ENCODE measurements at places on chromosomes 7 and 10.
A peak's percentile ranks its signal among the peaks of the same experiment; 100 is the strongest.

GRCh38 chr7:70143075-70144044, 545.1 kb downstream of the AUTS2 start:
- peak; percentile 5 for DNase-seq

DNA sequence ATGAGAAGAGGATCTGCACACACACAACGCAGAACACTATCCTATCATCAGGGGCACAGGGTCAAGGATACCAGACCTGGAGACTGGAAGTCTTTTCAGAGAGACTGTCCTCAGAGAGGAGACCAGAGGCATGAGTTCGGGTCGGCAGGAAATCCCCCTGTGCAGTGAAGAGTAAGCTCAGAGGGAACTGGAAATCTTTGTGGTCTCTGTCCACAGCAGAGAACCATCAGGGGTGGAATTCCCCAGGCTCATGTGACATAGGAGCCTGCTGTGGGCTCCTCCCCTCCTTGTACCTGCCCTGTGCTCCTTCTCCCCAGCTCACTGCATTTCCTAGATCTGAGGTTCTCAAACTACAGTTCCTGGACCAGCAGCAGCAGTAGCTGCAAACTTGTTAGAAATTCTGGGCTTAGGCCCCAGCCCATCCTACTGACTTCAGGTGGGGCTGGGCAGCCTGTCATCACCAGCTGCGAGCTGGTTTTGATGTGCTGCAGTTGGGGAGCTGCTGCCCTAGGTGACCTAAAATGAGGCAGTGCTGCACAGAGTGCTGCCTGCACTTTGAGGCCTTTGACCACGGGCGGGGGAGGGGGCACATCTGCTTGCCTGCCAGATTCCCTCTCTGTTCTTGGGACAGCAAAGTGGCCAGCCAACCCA, 2.4 kb downstream of the ZMIZ2 start:
- no peak for DNase-seq

- DNase-seq = no peak
These were observed 212.6 kb downstream of the CHCHD3 start for GRCh38 chr7:132869166-132869861.

DNA sequence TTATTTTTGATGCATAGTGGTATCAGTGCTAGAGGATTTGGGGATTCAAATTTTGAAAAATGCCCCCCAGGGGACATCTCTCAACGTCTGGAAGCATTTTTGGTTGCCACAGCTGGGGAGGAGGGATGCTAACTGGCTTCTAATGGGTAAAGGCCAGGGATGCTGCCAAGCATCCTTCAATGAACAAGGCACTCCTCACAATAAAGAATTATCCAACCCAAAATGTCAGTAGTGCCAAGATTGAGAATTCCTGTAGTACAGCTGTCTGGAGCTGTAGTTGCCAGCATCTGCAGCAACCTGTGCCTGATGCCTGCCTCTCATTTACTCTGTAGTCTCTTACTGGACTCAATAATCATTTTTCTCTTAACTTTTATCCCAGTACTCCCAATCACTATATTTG, 53.5 kb downstream of the SEPTIN7 start:
- no peak for DNase-seq

GRCh38 chr10:125444790-125445189, 238.2 kb downstream of the TEX36 start:
- no peak for DNase-seq

DNA sequence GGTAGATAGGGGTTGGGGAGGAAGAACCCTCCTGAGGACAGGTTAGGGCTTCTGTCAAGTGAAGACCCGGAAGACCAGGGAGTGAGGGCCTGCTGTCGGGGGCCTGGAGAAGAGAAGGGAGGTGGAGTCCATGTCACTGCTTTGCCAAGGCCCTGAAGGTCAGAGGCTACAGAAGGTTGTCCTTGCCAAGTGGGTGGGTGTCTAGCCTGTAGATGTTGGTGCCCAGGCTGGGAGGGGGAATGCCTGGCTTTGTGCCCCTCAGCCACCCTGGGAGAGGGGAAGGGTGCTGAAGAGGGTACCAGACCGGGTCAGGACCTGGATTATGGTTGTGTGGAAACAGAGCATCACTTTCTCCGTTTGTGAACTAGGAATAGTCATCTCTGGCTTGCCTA, 67.2 kb upstream of the AQP1 start:
- no peak for DNase-seq

- peak; percentile 55 for DNase-seq
These were observed 26.4 kb downstream of the MYL10 start for GRCh38 chr7:101602484-101603241.

GRCh38 chr10:48184224-48184623, 90.3 kb downstream of the FRMPD2 start:
- no peak for DNase-seq

DNA sequence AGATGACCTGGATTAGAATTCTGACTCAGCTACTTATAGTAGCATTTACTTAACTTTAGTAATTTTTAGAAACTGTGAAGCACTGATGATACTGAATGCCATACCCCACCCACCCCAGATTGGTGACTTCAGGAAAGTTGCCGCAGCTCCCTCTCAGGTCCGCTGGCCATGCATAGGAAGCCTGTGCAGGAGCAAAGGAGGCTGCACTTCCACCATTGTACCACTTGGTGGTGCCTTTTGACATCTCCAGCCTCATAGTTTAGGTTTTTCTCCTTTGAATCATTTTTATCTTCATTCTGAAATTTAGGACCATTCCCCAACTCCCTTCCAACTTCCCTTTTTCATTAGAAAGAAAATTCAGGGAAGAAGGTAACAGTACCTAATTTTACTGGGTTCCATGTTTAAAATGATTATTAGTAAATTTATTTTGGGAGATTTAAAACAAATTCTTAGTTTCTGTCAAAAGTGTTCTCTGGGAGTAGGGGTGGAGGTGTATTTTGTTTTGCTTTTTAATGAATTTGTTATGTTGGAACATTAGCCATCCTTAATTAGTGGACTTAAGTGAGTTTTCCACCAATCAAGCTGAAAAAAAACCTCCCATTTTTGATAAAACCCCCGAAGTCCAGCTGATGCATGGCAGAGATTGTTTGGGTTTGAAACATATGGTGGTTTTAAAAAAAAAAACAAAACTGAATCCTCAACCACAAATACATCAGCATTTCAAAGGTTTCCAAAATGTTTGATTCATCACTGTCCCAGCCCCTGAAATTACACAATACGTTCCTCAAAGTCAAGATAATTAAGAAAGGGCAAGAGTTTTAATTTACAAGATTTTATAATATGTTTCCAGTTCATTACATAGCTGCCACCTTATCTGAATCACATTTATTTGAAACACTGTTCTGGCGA, 109.6 kb downstream of the WNT2 start:
- DNase-seq = peak; percentile 45

- DNase-seq = no peak
These were observed 27.2 kb upstream of the AP5Z1 start for GRCh38 chr7:4748231-4748681.

DNA sequence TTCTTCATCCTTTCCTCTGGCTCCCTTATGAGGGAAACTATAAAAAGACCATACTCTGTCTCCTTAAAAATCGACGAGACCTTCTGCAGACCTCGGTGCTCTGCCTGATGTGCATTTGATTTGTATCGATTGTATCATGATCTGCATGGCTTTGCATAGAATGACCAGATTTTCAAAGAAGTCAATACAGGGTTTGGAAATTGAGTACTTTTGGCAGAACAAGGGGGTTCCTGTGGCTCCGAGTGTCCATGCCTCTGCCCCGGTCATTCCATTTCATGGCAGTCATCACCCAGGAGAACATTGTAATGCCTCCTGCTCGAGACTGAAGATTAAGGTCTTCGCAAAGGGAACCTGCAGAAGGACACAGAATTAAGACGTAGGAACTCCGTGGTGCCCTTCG, 685 bp downstream of the CASP2 start:
- peak; percentile 15 for DNase-seq

GRCh38 chr7:140915935-140916555, 8.7 kb downstream of the BRAF start:
- DNase-seq = no peak

DNA sequence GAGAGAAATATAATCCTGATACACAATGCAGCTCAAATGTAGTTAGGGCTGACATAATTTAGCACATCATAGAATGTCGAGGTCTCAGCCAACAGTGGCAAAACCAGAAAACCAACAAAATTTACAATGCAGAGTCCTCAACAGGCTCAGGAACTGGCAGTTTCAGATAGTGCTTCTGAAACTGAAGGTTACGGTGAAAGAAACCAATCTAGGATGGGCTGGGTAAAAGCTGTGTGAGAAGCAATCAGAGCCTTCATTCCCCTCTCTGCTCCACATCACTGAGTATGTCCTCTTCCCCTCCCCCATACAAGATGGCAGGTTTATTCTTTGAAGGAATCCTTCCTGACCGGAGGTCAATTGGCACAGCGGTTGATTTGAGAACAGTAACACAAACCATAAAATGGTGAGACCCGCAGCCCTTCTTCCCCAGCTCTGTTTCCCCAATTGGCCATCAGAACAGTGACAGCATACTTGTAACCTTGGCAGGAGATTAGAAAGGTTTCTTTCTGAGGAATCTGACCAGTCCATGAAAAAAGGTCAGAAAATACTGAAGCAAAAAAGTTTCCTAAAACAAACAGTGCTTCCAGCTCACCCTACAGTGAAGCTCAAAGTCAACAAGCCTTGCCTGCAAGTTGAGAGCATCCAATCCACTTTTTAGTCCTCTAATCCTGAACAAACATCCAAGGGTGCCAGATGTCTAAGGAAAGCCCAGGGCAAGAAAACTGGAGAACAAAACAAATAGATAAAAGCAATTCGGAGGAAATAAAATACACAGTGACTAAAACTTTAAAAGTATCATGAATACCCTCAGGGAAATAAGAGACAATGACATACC, 53.9 kb upstream of the IL6 start:
- no peak for DNase-seq

- no peak for DNase-seq
These were observed 496.6 kb downstream of the AUTS2 start for GRCh38 chr7:70094831-70095230.

DNA sequence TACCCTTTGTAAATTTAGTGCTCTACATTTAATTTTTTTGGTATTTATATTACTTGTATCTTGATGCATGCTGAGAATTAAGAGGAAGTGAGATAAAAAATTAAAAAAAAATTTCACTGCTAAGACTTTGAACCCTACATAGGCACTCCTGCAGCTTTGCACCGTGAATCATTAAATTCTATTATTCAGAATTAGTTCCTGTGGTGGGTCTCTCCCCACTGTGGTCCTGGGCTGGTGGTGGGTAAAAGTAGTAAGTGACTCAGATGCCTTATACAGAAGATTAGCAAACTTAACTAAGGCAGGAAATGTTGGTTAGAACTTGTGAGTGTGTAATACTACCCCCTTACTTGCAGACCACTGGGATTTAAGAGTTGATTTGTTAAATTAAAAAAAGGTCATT, 72.6 kb downstream of the AP3M1 start:
- DNase-seq = no peak

GRCh38 chr10:25724241-25724640, 209.8 kb upstream of the MYO3A start:
- DNase-seq = no peak

DNA sequence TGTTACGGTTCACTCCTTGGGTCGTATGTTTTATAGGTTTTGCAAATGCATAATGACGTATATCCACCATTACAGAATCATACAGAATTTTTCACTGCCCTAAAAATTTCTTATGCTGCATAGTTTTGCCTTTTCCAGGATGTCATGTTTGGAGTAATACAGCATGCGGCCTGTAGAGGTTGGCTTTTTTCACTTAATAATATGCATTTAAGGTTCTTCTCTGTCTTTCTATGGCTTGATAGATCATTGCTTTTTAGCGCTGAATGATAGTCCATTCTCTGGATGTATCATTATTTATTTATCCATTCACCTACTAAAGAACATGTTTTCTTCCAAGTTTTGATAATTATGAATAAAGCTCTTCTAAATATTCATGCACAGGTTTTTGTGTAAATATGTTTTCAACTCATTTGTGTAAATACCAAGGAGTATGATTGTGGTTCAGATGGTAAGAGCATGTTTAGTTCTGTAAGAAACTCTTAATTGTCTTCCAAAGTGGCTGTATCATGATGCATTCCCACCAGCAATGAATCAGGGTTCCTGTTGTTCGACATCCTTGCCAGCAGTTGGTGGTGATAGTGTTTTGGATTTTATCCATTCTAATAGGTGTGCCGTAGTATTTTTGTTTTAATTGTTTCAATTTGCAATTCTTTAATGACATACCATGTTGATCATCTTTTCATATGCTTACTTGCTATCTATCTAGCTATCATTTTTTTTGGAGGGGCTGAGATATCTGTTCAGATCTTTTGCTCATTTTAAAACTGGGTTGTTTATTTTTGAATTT, 531.2 kb upstream of the GHITM start:
- DNase-seq = no peak

- DNase-seq = no peak
These were observed 297.1 kb downstream of the PRPF18 start for GRCh38 chr10:13883636-13884444.

DNA sequence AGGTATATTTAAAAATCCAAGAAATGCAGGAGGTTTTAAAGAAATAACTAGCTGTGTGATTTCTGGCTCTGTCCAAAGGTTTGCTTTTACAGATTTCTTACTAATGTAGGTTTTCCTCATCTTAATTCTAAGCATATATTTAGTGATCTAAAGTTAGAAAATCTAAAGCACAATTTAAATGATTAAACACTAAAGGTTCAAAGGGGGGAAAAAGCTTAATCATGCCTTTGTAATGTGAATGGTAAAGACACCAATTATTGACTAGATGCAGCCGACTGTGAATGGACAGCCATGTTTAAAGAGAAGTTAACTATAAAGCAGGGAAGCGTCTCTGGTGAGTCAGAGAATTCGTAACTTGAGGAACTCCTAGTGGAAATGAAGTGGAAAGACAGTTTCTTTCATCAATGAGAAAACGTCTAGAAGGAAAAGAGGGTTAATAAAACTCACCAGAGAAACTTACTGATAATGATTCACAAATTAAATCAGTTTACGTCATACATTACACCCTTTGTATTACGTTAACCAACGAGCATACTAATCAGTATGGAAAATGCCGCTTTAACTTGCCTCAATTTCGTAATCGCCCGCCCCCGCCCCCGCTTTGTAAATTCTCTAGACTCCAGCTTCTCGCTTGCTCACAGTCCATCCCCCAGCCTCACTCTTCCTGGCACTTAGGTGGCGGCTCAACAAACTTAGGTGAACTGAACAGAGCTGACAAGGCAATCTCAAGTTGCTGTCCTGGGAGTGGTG, 1.1 kb upstream of the HBP1 start:
- DNase-seq = peak; percentile 52

DNA sequence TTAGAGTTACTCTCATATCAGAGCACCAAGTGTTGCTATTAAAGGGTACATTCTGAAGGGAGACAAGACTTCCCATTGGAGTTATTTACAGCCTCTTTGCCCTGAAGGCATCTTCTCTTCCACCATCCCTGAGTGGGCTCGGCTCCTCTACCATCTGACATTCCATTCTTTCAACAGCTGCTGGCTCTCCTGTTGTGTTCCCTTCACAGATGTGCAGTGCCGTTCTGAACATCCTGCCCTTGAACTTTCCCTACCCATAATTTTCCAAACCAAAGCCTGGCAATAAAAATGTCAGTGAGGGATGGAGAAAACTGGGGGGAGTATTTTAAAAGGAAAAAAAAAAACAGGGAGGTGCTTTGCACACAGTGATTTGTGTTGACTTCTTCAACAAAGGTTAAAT, 392.9 kb downstream of the KCNMA1 start:
- no peak for DNase-seq

- DNase-seq = peak; percentile 76
These were observed 2.2 kb downstream of the TRIL start for GRCh38 chr7:28955718-28956607.

GRCh38 chr7:27709137-27710075, 30.6 kb upstream of the TAX1BP1 start:
- no peak for DNase-seq
